EH (cell line): ENCODE measurements at places on chromosomes 5 and 9.

- DNase-seq, result no peak
Measured at GRCh38 chr9:13860019-13860418, 453.9 kb downstream of the NFIB start.

GRCh38 chr5:122607818-122608217, 167.1 kb upstream of the SNX2 start:
- no peak for DNase-seq

- DNase-seq, result peak; percentile 43
Measured at GRCh38 chr5:173468821-173469251, 140.6 kb upstream of the STC2 start.

- DNase-seq, result no peak
Measured at GRCh38 chr9:91783411-91783810, 166.6 kb downstream of the ROR2 start.

GRCh38 chr5:170314541-170315095, 17.0 kb upstream of the LCP2 start:
- no peak for DNase-seq

- no peak for DNase-seq
Measured at GRCh38 chr5:139049780-139050179, 148.4 kb downstream of the SIL1 start.
